WTC11 (cell line): ENCODE measurements at places on chromosomes 3 and 15. TPM values are rescaled to one million over a fixed set of nuclear protein-coding genes. Genes with fewer than 3 reads are reported as not detected.
A peak's percentile ranks its signal among the peaks of the same experiment; 100 is the strongest.

DNA sequence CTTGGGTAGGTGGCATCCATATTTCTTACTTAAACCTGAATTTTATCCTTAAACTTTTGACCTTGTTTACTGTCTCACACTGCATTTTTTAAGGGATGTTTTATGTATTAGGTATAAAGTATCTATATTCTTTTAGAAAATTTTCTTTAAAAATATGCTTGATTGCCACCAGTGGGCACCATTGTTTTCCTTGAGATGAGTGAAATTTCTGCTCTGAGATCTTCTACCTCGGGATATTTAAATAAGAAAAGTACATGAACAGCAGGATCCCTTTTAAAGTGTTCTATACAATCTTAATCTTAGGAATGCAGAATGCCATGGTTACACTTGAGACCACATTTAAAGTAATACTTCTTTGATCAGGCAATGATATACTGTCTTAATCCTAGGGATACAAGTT is 108.7 kb downstream of the SLMAP start:
- DNase-seq: no peak

DNA sequence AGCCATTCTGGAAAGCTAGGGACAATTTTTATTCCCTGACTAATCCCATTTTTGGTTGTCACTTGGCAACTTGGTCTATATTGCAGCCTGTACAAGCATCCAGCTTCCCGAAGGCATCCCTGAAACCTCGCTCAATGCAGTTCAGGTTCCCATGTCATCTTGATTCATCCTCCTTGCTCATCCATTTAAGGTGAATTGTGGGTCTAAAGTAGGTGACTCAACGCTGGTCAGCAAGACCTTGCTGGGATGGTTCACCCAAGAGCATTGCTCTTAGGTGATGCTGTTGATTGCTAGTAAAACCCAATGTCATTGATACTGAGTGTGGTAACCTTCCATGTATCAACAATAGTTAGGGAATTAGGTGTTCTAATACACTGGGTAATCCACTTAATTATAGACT is 13.1 kb upstream of the RAB8B start:
- DNase-seq: no peak

DNA sequence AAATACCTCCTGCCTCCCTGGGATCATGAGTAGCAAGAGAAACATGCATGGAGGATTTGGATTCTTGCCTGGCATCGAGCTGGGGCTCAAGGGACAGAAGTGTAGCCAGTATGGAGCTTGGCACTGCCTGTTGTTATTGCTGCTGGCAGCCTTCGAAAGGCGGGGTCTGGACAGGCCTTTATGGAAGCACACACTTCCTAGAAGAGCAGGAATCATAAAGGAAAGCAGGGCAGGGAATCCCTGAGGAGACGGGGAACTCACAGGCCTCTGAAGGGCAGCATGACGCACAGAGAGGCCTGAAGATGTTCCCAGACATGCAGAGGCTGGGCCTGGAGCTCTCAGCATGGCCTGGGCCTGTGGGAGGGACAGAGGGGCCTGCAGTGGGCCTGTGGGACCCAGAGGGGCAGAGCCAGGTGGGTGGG is 18.6 kb upstream of the SLC41A3 start:
- DNase-seq: no peak

- no peak for DNase-seq
These were observed 357.0 kb downstream of the TIGIT start for GRCh38 chr3:114650808-114651207.

DNA sequence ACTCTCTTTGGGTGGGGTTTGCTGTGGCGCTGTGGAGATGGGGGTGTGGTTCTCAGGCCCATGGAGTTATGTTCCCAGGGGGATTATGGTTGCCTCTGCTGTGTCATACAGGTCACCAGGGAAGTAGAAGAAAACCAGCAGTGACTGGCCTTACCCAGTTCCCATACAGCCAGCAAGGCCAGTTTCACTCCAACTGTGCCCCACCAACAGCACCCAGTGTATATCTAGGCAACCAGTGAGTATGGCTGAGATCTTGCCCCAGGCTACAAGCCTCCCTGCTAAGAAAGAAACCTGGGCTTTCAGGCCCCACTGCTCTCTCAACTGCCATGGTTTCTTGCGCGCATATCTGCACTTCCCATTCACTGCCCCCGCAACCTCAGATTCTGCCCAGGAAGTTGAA is 31.4 kb upstream of the RARB start:
- DNase-seq: no peak

DNA sequence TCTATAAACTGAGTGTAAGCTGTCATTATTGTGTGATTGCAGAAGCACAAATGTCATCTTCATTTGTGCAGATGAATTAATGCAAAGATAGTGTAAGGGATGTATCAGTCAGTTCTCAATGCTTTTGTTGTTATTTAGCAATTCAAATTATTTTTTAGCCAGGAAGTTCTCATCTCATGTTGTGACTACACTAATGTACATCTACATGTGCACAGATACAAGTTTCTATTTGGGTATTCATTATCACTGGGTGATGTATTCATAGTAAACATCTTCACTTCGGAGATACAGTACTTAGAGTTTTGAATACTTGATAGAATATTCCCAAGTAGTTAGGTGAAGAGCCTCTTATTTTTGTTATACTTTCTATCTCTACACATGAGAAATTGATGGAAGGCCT is 11.1 kb downstream of the EIF2A start:
- DNase-seq: no peak

The GRK7 gene
- total RNA-seq: not detected in 3 replicates

- DNase-seq: no peak
These were observed 171.1 kb upstream of the PROK2 start for GRCh38 chr3:71956069-71956340.

DNA sequence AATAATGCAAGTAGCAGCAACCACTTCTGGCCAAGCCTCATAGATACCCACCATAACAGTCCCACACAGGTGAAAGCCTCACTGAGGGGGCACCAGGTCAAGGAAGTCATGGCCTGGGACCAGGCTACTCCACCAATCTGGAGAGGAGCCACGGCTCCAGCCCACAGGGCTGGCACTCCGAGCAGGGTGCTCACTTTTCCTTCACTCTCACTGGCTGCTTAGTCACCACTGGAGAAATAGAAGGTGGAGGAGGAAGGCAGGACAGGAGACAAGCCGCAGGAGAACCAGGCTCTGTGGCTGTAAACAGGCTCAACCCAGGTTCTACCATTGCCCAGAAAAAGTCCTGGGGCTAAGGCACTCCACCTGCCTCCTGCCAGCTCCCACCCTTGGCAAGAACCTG is 1.2 kb downstream of the USP19 start:
- no peak for DNase-seq

GRCh38 chr15:101133751-101134261 is 118.0 kb downstream of the CHSY1 start:
- peak; percentile 44 for DNase-seq

- no peak for DNase-seq
These were observed 108.8 kb upstream of the PTX3 start for GRCh38 chr3:157327837-157328236.

The SPATA12 gene
- 0.18 to 0.39 TPM (median 0.37 TPM) in 3 replicates for total RNA-seq

DNA sequence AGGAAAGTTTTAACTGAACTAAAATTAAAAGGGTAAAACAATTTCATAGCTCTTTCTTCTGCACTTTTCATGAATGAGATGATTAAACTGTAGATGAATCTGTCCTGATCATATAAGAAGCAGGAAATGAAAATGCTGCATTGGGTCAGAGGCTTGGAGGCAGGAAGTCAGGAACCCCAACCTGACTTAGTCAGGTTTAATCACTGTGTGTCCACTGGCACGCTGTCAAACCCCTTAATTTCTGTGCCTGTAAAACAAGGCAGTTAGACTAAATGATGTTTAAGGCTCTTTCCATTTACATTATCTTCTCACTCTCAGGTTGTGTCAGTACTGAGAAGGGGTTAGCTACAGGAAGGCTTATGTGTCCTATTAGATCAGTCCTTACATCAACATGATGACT is 193.3 kb upstream of the TTC14 start:
- no peak for DNase-seq

The CCDC191 gene
- total RNA-seq: 1.6 to 1.7 TPM (median 1.7 TPM) in 3 replicates

The GOLGA8G gene
- total RNA-seq: not detected in 3 replicates

The ADGRG7 gene
- not detected in 3 replicates for total RNA-seq

DNA sequence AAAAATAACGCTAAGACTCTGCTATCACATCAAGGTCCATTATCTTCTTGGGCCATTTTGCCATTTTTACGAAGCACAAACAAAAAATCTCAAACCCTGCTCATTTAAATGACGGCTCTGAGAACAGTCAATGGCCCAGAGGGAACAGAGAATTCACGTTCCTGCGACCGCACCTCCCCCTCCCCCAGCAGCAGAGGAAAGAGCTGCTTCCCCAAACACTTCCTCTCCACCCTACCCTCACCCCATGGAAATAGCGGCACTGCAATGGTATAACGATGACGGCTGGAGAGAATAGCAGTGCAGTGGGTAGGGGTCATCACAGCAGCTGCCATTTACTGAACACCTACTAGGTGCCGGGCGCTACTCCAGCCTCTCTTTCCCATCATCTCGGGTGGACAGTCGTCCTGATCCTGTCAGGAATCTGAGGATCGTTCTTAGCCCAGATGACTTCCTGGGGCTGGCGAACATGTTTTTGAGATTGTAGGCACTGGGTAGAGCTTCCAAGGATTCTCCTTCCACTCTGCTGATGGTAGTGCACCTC is 113.3 kb downstream of the IQSEC1 start:
- no peak for DNase-seq

GRCh38 chr15:89799011-89799911 is 15.4 kb downstream of the ANPEP start:
- no peak for DNase-seq

The UROC1 gene
- 0.09 TPM in 1 of 3 replicates, not detected in the others for total RNA-seq

GRCh38 chr3:23669541-23670255 is 136.1 kb upstream of the UBE2E1 start:
- no peak for DNase-seq

GRCh38 chr3:110965976-110966375 is 105.6 kb upstream of the NECTIN3 start:
- DNase-seq: no peak

The IGDCC3 gene
- 49.2 to 53.5 TPM (median 53.5 TPM) in 3 replicates for total RNA-seq

GRCh38 chr15:28957606-28958498 is 72.1 kb downstream of the APBA2 start:
- no peak for DNase-seq

DNA sequence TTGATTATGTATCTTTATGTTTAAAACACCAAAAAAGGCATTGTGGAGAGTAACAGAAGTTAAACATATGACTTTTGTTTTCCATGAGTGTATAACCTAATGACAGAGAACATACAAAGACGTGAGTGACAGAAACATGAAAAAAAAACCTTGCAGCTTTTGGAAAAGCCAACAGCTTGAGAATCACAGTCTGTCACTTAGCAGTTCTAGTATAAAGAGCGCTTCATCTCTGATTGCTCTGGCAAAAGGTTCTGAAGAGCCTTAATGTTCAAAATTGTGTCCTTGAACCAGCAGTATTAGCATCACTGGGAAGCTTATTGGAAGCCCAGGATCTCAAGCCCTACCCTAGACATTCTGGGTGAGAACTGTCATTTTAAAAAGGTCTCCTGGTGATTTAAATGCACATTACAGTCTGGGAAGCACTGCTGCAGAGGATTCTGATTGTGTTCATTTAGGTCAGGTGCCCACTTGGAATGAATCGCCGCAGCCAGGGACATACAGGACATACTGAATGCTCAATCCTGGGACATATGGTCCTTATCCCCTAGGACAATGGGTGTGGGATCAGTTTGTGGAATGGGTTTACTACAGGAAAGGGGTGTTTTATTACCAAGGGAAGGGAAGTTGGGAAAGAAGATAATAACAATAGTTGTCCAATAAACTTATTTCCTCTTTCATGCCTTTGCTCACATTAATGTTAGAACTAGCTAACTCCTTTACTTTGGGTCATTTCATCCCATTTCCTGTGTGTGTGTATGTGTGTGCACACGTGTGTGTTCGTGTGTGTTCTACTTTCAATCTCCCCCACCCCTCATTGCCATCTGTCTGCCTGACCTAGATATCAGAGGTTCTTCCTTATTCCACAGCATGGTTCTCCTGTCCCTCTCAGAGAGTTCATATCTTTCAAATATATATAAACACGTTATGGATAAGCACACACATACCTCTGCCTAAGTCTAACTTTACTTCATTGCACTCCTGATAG is 55.0 kb downstream of the LRRC49 start:
- DNase-seq: no peak

DNA sequence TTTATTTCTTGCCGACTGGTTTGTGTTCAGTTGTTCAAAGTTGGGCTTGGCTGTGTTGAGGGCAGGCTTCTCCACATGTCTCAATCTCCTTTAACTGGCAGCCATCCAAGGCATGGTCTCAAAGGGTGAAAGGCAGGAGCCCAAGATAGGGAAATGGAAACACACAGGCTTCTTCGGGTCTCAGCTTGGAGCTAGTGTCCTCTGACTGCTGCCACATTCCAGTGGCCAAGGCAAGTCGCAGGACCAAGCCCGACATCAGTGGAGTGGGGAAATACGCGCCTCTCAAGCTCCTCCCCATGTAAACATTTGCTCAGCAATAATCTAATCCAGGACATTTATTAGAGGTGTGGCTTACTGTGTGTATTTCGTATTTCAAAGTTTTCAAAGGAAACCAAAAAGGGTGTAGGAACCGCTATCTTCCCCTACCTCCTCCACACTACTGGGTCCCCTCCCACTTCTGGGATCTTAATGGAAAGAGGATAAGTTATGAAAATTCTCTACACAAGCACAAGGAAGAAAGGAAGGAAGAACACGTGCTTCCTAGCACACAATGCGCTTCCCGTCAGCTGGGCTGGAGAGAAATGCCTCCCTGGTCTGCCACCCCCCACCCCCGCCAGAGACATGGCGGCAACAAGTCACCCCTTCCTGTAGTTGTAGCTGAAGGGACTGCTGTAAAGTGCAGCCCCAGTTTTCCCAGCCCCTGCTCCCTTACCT is 181.7 kb downstream of the FAM43A start:
- DNase-seq: no peak

DNA sequence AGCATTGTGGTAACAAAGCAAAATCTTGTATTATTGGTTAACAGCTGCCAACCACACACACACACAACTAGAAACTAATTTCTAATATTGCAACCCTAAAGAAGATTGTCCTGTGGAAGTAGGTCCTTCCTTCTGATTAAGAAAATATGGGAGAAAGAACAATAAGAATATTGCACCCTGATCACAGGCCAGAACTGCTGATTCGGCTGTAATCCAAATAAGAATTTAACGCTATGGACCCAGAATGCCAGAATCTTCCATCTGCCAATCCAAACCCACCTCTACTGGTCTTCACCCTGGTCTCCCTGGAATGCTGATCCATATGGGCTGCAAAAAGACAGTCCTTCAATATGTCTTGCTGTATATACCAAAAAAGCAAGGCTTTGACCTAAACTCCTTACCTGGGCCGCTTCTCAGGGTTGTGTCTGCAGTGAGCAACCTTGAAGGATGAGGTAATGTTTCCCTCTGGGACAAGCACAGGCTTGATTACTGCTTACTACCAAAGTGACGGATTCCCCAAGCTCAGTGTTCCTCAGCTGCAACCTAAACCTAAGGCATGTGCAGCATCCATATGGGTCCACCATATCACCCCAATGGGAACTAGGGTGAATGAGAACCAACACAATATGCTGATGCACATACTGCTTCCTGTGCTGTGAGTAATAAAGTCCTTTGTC is 8.0 kb downstream of the CCDC14 start:
- DNase-seq: no peak

The LNP1 gene
- total RNA-seq: 6.7 to 7.9 TPM (median 6.8 TPM) in 3 replicates

GRCh38 chr3:4734454-4734853 is 241.3 kb downstream of the ITPR1 start:
- DNase-seq: no peak

The SLC28A2 gene
- 0.20 TPM in 1 of 3 replicates, not detected in the others for total RNA-seq

The SNX22 gene
- 5.9 to 6.1 TPM (median 5.9 TPM) in 3 replicates for total RNA-seq
